Thyroid gland (tissue), 4 donors: ENCODE measurements at places on chromosomes 7 and 10. TPM values are rescaled to one million over a fixed set of nuclear protein-coding genes. Genes with fewer than 3 reads are reported as not detected.

ABCA13 gene
- 13.3 TPM for total RNA-seq

ANKRD7 gene
- 3.3 TPM for total RNA-seq

CCL24 gene
- total RNA-seq: not detected

ELFN1 gene
- total RNA-seq: 0.11 TPM

ABI1 gene
- total RNA-seq: 72.3 TPM

COMTD1 gene
- 43.4 TPM for total RNA-seq

GPR22 gene
- total RNA-seq: not detected

GNGT1 gene
- total RNA-seq: not detected

FZD8 gene
- total RNA-seq: 12.4 TPM

GRCh38 chr10:8454357-8454756 lies 399.9 kb downstream of the GATA3 start:
- DNase-seq: no peak

DNA sequence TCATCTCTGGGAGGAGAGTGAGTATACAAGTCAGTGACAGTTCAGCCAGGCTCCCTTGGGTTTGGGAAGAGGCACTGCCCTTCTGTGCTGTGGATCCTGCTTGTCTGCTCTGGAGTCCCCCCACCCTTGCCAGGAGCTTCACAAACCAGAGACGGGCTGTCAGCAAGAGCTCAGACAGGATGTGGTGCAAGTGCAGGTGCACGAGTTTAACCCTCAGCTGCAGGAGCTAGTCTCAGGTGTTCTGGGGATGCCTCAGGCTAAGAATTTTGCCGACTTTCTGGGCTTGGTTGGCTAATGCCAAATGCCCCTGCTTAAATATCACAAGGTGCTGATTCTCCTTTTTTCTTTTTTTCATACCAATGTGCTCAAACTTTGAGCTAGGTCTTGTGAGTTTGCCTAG lies 22.3 kb downstream of the ZNF783 start:
- no peak for DNase-seq

DNA sequence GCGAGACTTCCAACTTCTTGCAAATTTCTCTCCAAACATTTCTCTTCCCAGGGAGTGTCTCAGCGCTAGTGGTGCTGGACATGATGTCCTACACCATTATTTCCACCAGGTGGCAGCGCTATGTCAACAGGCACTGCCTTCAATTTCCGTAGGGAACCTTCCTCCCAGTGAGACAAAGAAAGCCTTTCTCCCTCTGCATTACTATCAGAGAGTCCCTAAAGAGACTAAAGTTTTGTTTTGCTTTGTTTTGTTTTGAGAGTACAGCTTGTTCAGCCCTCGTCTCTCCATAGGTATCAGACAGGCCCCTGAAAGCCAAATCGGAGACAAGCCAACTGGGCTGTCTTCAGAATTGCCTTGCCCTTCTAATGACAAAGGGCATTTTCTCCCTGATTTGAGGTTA lies 44.2 kb upstream of the GGCT start:
- peak; percentile 82 for DNase-seq

GRCh38 chr10:89637113-89637512 lies 7.9 kb downstream of the PANK1 start:
- DNase-seq: no peak

GRCh38 chr7:128697302-128697905 lies 25.3 kb downstream of the GARIN1A start:
- peak; percentile 21 for DNase-seq

DNA sequence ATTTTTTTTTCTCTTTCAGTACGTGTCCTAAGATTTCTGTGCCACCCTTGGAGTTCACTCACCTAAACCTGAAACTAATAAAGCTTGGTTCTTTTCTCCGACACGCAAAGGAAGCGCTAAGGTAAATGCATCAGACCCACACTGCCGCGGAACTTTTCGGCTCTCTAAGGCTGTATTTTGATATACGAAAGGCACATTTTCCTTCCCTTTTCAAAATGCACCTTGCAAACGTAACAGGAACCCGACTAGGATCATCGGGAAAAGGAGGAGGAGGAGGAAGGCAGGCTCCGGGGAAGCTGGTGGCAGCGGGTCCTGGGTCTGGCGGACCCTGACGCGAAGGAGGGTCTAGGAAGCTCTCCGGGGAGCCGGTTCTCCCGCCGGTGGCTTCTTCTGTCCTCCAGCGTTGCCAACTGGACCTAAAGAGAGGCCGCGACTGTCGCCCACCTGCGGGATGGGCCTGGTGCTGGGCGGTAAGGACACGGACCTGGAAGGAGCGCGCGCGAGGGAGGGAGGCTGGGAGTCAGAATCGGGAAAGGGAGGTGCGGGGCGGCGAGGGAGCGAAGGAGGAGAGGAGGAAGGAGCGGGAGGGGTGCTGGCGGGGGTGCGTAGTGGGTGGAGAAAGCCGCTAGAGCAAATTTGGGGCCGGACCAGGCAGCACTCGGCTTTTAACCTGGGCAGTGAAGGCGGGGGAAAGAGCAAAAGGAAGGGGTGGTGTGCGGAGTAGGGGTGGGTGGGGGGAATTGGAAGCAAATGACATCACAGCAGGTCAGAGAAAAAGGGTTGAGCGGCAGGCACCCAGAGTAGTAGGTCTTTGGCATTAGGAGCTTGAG lies at the start of gene CFTR:
Gene CFTR, plus strand, starts transcription at position 801 of the 830 bp plus-strand sequence. CDS start 70 bp downstream, outside the sequence.
- peak; percentile 24 for DNase-seq

GRCh38 chr7:134654104-134654775 lies 7.6 kb downstream of the BPGM start:
- no peak for DNase-seq

DNA sequence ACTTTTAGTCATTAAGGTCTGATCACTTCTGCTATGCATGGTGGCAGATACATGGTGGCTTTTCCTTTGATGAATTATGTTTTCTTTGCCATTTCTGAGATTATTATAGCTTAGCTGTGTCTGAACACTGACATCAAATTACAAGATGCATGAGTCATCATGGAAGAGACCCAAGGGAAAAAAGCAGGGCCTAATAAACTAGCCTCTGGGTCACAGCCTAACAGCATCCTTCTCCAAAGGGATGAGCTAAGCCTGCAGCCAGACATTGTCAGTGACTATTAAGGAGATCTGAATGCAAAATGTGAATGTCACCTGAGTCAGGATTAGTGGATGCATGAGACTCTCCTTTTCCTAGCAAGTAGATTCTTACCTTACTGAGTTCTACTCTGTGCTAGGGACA lies 19.1 kb upstream of the OGDHL start:
- DNase-seq: no peak

DNA sequence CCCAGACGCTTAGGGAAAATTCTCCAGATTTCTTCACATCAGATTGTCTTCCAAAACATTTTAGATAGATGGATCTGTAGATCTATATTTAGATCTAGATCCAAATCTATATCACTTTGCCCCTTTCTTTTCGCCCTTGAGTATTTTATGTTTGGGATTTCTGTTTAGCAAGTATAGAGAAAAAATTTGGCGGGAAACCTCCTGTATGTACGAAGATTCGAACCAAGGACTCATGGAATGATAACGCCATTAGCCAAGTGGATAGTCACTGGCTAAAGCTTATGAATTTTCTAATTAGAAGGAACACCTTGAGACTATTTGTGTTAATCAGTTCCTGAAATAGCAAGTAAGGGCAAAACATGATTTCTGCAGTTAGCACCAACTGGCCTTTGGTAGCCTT lies 1.2 kb downstream of the THNSL1 start:
- DNase-seq: no peak

GRCh38 chr10:110074758-110075671 lies 67.2 kb downstream of the ADD3 start:
- DNase-seq: no peak

DNA sequence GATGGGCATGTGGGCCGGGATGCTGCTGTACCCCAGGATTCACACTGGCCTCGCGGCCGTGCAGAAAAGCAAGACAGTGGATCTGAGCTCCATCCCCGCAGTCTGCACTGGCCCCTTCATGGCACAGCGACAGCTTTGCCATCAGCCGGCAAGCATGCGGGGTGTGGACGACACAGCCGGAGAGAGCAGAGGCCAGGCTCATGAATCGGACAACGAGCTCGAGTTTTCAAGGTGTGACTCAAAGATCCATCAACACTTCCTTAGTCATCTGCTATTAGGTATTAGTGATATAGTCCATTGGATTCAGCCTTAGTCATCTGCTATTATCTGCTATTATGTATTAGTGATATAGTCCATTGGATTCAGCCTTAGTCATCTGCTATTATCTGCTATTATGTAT lies 254.7 kb downstream of the KLF6 start:
- no peak for DNase-seq

- no peak for DNase-seq
Measured at GRCh38 chr7:115058726-115059125, 136.8 kb downstream of the MDFIC start.

- peak; percentile 67 for DNase-seq
Measured at GRCh38 chr10:62306663-62307062, 38.0 kb upstream of the RTKN2 start.

DNA sequence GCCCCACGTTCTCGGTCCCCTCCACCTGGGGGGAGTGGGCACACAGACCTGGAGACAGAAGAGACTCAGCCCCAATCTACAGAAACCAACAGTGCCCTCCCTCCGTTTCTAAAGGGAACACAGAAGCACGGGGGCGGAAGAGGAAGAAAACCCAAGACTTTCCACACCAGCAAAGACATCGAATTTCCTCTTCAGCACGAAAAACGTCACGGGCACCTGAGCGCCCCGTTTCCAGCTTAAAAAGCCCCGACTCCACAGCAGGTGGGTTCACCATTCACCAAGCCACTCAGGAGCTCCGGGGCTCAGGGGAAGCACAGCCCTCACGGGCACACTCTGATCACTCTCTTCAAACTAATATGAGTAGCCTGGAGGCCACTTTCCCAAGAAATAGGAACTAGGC lies 19.6 kb downstream of the NUDT1 start:
- DNase-seq: no peak

DNA sequence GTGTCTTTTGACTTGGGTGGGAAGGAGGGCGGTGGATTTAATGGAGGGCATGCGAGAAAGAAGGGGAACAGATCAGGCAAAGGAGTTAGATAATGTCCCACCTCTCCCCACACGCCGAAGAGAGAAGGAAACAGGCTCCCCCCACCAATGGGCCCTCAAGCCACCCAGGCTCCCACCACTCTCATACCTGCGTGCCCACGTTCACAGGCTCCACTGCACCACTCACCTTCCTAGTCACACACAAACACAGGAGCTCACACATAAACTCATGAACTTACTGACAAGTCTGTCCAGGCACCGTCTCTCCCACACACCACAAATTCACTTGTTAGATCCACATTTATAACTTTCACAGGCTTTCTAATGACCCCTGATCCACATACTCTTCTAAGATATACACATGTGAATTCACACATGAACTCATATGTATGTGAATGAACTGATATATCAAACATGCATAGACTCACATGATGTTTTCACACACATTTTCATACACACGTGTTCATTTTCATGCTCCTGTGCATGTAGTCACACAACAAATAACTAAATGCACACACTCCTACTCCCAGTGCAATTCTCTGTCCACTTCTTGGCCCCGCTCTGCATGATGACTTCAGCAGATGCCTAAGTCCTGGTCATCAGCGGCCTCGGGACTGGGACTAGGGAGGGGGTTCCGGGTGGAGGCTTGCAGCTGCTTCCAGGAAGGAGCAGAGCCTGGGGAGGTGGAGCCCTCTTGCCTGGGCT lies 1.5 kb downstream of the LZTS2 start:
- DNase-seq: peak; percentile 78

DNA sequence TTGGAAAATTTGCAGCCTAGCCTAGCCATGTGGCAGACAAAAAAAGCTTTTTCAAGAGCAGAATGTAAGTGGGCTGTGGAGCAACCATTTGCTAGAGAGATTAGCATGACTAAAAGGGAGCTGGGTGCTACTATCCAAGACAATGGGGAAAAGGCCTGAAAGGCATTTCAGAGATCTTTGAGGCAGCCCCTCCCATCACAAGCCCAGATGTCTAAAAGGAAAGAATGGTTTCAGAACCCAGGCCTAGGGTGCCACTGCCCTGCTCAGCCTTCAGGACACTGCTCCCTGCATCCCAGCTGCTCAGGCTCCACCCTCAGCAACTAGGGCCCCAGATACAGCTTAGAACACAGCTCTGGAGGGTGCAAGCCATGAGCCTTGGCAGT lies 24.7 kb downstream of the PNLIPRP3 start:
- no peak for DNase-seq

- no peak for DNase-seq
Measured at GRCh38 chr7:73437621-73438416, 4.2 kb downstream of the FZD9 start.

DNA sequence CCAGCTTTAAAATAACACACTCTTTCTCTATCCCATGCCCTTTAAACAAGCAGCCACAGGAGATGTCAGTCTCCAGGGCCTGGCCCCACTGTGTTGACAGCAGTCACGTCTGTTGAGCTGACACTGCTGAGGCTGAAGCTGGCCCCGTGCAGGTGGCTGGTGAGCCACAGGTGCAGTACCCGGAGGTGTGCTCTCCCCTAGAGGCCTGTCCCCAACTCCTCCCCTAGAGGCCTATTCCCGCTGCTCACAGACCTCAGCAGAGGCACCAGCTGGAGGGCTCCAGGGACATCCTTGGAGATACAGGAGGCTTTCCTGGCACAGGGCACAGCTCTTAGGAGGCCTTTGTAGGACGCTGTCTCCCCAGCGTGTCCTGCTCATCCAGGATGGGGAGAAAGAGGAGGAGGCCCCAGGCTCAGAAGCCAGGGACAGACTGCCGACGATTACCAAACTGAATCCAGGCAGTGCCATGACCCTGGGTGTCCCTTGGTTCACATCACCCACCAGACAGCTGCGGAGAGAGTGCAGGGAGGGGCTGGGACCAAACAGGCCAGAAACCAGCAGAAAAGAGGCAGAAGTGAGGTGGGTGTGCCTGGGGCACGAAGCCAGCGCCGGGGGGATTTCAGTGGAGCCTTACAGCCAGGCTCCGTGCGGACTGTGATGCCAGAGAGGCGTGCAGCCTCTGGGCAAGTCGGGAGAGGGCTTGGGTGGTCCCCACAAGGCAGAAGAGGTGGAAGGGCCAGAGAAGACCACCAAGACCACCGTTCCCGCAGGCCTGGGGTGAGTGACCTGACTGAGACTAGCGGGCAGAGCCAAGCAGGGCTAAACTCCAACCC lies 18.5 kb upstream of the TTYH3 start:
- no peak for DNase-seq

- peak; percentile 44 for DNase-seq
Measured at GRCh38 chr10:96619796-96620773, 33.3 kb upstream of the TM9SF3 start.

DNA sequence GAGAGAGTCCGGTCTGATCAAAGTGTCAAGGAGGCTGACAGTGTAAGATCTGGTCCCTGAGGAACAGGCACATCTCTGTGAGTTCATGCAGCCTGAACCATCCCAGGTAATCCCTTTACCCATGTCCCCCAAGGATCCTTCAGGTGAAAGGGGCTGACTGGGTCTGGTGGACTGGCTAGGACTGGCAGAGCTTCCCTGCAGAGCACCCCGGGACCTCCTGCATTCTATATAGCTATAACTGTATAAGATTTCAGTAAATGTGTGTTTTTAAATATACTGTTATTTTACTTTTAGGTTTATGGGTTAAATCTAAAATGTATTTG lies 246.8 kb downstream of the ELMO1 start:
- DNase-seq: no peak

- no peak for DNase-seq
Measured at GRCh38 chr10:35379226-35380137, 43.2 kb downstream of the CCNY start.

DNA sequence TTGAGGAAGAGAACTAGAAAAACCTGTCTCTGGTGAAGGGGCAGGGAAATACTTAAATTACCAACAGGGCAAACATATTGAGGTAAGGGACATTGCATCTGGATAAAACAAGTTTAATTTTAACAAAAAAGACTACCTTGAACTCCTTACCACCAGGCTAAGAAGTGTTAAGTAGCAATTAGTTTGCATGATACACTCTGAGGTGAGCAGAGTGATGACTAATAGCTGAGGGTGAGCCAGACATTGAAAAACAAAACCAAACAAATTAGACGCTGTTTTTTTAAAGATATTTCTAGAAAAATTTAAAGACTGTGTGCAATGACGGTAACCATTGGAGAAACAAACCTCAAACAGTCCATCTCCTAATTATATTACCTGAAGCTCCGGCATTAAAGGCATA lies 105.9 kb downstream of the ANKRD7 start:
- no peak for DNase-seq
